Activated CD8-positive, alpha-beta memory T cell treated with anti-CD3 and anti-CD28 coated beads for 4 hours (primary cell): ENCODE measurements at places on chromosomes 3 and 15.

- no peak for DNase-seq
Measured at GRCh38 chr3:139439278-139439677, 37.0 kb downstream of the RBP2 start.

DNA sequence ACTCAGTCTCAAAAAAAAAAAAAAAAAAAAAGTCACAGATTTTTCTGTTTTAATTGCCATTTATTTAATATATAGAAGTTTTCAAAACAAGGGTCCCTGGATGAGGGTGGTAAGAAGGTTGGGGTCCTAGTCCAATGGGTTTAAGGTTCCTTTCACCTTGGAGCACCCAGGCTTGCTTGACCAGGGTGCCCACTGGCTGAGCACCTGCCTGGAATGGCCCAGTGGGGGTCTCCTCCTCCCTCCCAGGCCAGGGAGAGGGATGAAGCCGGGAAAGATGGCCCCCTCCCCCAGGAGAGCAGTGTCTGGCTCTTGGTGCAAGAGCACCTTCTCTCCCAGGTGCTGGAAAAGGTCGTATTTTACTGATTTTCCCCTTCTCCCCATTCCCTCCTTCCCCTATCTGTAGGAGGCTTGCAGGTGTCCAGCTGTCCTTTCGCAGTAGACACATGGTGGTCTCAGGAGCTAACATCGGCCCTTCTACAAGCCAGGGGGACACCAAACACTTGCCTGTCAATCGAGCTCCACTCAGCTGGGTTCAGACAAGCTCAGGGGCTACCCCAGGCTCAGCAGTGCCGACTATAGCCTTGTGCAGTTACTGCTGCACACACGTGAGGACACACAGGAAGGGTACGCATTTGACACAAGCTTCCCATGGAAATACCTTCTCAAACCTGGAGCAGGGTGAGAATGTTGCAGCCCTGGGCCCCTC, 112.3 kb upstream of the KLF13 start:
- no peak for DNase-seq

- DNase-seq = no peak
Measured at GRCh38 chr15:26070095-26070532, 207.0 kb upstream of the ATP10A start.

DNA sequence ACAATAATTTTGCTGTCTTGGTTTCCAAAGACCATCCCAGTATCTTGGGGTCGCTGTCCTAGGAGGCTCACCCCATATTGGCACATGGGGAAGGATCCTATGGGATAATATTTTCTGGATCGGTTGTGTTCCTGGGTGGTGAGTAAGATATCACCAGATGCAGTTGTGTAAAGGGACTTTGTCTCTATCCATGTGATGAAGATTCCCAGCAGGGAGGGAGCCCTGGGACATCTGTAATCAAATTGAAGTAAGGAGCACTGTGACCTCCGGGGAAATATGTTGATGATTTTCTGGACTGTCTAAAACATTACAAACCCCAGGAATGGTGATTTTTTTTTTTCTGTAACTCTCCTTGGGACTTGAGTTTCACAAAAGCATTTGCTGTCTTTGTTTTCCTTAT, 36.2 kb upstream of the LRTM1 start:
- DNase-seq = no peak

GRCh38 chr3:189754356-189754755, 123.2 kb downstream of the TP63 start:
- DNase-seq = no peak

- DNase-seq = no peak
Measured at GRCh38 chr3:18417904-18418572, 7.1 kb downstream of the SATB1 start.

DNA sequence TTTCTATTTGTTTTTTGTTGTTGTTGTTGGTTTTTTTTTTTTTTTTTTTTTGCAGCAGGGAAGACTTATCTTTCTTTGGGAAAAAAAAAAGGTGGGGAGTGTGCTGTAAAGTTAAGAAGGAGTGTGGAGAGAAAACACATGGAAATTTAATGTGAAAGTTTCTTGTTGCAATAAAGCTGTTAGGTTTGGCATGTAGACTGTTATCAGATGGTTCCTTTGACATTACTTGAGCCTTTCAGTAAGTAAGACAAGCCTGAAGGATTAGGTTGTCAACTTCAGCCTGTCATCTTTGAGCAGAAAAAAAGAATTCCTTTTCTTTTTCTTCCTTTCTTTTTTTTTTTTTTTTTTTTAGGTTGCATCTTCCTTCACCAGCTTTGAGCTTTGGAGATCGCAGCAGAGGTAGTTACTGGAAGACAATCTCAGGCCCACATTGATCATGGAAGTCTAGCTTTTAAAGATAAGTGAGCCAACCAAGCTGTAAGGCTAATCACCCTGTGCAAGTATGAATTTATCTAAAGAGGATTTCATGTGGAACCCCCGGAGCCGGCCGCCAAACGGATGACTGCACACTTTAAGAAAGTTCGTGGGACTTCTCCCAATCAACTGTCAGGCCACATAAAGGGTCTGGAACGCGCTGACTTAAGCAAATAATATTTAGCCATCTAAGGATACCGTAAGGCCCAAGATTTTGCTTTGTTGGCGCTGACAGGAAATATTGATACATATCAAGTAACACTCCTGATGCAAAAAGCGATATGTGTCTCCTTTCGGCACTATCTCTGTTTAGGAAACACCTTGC, 1040.1 kb upstream of the NR2F2 start:
- DNase-seq = no peak

GRCh38 chr3:64133987-64134386, 91.3 kb downstream of the PRICKLE2 start:
- DNase-seq = no peak

DNA sequence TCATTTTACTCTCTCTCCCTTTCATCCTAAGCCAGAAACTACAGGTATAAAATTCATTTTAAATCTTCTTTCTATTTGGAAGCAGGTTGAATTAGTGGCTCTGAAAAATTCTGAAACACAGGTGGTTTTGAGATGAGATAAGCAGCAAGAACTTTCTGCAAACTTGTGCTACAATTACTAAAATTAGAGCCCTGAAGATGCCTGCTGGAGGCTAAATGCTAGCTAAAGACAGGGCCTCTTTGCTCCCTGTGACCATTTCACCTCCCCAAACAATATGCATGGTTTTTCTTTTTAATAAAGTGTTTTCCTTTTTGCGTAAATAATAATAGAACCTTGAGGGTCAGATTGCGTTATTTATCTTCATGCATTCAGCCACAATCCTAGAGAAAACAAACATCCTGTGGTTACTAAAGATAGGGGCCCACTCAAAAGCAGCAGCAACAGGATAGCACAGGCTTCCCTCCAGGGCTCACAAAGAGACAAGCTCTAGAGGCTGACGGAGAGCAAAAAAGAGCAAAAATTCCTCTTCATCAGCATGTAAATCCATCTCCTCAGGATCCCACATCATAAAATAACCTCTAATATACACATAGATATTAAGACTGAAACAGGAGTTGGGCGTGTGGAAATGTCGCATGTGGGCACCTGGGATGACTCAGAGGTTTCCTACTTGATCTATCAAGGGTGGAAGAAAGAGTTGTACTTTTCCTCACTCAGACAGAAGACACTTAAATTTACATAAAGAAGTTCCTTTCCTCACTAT, 26.5 kb upstream of the CP start:
- no peak for DNase-seq

DNA sequence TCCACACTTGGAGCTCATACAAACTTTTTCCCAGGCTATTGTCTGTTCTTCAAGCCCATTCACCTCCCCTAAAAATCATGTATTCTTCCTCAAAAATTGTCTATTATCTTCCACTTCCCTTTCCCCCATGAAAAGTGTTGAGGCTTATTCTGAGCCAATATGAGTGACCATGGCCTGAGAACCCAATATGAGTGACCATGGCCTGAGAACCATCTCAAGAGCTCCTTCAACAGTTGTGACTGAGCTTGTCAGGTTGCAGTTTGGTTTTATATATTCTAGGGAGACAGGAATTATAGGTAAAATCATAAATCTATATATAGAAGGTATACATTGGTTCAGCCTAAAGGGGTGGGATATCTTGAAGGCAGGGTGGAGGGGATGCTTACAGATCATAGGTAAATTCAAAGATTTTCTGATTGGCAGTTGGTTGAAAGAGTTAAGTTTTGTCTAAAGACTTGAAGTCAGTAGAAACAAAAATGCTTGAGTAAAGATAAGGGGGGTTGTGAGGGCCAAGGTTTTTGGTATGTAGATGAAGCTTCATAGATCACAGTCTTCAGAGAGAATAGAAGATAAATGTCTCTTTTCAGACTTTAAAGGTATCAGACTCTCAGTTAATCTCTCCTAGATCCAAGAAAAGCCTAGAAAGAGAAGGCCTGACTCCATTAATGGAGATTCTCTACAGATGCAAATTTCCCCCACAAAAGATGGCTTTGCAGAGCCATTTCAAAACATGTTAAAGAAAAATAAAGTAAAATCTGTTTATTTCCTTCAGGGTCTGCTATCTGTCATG, 95.8 kb downstream of the TGFBR2 start:
- no peak for DNase-seq

GRCh38 chr3:9776896-9777693, 7.3 kb upstream of the CAMK1 start:
- no peak for DNase-seq

DNA sequence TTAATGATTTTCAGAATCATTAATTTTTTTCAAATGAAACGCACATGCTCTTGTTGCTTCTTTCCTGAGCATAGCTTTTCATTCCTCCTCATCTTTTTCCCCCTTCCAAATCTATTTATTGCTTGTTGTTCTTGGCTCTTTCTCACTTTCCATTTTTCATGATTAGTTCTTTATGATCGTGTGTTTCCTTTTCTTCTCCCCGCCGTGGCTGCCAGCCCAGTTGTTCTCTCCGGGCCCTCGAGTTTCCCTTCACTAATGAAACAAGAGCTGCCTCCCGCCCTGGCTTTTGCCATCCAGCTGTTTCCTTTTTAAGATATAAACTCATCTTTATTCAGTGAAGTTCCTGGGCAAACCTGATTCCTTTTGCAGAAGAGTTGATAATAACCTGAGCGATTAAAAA, 170.2 kb upstream of the NR2F2 start:
- DNase-seq = no peak

- DNase-seq = no peak
Measured at GRCh38 chr3:17737591-17737990, 4.8 kb downstream of the TBC1D5 start.

DNA sequence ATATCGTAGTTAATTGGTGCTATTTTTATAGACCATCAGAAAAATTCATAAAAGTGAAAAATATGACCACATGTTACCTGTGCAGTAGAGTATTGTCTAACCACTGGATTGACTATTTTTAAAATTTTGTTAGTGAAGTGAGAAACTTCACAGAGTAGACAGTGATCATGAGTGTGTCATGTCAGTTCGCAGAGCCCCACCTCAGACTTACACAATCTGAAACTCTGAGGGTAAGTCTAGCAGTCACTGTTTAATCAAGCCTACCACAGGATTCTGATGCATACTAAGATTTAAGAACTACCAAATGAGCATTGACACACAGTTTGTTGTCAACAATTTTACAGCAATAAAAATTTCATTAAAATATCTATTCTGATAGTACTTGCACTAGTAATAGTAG, 552.9 kb upstream of the SUCLG2 start:
- DNase-seq = no peak

DNA sequence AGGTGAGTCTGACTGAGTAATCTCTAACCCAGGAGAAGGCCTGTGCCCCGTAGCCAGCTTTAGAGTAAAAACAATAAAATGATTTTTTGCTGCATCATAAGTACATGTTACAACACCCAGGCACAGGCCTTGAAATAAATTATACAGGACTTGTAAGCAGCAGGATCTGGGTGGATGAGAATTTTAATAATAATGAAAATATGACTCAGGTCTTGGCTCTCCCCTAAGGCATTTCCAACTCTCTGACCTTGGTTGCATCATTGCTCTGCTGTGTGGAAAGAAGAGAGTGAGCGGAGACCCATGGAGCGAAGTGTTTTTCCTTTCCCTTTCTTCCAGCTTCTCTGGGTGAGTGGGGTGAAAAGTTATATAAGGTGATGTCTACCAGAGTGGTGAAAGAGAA, 44.6 kb downstream of the EOMES start:
- no peak for DNase-seq

DNA sequence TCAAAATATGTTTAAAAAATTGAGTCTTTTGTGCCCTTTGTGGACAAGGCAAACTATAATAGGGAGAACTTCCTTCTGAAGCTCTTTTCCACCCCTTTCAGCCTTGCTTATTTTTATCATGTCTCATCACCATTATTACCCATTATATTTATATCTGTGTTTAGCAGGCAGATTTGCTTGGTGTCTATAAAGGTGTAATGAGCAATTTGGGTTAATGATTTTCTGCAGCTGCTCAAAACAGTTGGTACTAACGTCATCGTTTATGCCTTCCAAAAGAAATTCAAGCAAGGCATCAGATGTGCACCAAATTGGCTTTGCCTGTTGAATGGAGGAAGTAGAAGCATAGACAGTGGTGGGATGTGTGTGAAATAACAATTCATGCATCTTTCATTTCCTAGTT, 483.7 kb upstream of the SGO1 start:
- no peak for DNase-seq

DNA sequence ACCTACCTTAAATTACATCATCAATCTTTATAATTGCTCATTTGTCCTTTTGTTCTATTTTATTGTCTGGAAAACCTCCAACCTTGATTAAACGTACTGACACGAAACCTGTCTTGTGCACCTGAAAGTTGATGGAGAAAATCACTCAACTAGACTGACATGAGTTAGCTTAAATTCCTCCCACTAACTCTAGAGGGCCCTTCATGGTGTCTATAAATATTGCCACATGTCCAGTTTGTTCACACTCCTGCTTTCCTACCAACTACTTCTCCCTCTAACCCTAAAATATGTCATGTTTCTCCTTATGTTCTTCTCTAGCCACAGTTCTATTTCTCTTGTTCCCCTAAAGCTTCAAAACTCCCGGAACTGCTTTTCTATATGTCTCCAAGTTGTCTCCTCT, 59.8 kb upstream of the SGO1 start:
- no peak for DNase-seq

DNA sequence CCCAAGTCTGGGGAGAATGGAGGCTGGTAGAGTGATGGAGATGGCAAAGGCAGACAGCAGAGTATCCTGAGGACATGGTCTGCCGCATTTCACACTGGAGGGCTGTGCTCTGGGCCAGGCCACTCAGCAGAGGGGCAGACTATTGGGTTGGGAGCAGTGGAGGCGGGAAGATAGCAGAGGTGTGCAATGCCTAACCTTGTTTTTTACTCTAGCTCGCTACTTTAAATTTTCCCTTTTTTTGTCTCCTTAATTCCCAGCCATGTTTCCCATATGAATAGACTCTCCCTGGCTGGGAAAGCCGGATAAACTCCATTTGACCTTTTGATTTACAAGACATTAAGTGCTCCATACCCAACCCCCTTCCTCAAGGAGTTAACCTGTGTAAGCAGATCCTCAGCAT, 33.5 kb upstream of the ST6GAL1 start:
- no peak for DNase-seq
